ENCODE measurements at places on chromosomes 1 and 21.

DNA sequence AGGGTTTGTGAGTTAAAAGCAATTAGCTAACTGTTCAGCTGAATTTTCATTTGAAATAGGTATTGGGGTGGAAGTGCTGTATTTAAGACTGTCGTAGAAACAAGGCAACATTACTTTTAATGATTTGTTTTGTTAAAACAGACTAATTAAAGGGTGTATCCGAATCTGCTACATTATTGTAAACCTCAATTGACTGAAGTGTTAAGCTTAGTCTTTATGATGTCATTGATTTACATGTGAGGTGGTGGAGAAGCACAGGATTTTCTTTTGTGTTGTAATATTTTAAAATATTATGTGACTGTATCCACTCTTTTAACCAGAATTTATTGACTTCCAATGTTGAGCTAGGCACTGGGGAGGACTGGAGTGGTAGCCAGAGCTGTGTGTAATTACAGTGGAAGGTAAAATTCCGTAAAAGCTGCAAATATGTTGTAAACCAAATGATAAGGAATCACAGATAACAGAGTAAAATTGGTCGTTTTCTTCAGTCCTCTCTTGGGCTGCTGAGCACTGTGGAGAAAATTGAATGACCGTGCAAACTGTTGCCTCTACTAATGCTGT, 1.6 kb downstream of the HOOK1 start:
- DNase-seq, result no peak

DNA sequence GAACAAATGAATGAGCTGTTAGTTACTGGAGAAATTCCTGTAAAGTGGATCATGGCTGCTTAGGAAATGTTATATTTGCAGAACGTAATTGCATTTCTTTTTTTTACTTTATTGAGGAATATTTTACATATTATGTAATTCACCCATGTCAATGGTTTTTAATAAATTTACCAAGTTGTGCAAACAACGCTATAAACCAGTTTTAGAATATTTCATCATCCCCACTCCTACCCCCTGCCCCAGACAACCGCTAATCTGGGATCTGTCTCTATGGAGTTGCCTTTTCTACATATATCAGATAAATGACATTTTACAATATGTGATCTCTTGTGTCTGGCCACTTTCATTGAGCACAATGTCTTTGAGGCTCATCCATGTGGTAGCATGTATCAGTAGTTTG, 4.3 kb upstream of the IFFO2 start:
- DNase-seq, result no peak

DNA sequence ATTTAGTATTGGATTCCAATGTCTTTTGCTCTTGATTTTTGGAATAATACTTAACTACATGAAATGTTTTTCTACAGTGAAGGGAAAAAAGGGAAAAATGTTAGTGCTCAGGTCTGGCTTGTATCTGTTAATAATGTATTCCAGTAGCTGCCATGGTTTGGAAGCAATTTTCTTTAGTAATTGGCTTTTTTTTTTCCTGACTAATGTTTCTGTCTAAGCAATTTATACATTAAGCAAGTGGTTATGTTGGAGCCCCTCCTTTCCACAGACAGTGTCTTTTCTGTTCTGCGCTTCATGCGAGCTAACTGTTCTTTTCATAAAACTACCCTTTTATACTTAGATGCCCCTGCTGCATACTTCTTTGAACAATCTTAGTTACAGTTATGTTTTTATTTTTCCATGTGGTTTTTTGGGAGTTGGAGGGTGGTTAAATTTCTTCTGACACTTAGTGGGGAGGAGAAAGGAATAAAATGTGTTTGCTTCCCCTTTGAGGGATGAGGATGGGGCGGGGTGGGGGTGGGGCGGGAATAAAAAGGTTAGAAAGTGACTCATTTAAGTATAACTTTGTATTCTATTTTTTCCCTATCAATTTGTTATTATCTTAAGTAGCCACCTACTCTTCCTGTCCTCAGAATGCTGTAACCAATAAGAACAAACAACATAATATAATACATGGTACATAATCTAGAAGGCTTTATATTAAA, 83.1 kb downstream of the CLIC4 start:
- no peak for DNase-seq

- no peak for DNase-seq
These were observed 4.0 kb upstream of the CAP1 start for GRCh38 chr1:40036574-40036973.

Measured in GM12891 (cell line).